ENCODE measurements at places on chromosomes 1 and 21.

GRCh38 chr1:32717503-32717902, 14.9 kb upstream of the SYNC start:
- DNase-seq, result no peak

DNA sequence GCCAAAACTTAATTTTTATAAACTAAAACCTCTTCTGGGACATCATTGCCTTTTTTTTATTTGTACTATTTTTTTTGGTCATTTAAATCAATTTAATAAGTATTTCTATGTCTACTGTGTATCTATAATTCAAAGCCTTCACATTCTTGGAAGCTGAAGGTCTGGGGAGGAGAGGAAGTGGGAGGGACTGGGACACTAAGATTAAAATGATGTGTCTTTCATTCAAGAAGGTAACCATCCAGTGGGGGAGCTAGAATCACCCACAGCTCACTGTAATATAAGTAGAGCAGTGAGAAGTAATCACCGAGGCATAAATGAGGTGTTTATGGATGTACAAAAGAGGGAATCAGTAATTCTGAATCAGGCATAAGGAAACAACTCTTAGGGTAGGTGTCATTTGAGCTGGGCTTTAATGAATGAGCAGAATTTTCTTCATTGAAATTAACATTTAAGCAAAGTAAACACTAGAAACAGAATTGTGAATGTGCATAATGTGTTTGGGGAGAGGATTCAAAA, 52.8 kb downstream of the PTGER3 start:
- no peak for DNase-seq

GRCh38 chr1:171313319-171313834, 606 bp upstream of the FMO4 start:
- no peak for DNase-seq

DNA sequence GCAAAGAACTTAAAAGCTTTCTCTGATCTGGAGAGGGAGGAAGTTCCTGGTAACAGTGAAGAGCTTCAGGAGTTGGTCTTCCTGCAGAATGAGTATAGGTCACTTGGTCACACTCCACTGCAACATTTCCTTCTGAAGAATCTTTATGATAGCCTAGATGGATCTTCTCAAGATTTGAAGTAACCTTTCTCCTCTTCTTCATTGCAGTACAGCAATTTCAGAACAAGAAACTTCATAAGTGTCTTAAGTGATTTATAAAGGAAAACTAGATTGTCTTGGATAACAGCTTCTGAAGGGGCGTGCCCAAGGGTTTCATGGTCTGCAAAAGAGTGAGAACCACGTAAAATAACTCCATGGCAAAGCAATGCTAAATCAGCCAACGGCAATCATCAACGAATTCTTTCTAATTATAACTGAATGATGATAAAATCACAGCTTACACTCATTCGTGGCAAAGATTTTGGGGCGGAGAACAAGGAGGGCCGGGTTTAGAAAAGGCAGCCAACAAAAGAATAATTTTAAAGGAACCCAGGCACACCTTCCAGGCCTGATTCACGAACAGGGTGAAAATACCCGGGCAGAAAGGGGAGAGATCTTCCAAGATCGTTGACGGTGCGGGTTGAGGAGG, 53.9 kb upstream of the ASPM start:
- no peak for DNase-seq

DNA sequence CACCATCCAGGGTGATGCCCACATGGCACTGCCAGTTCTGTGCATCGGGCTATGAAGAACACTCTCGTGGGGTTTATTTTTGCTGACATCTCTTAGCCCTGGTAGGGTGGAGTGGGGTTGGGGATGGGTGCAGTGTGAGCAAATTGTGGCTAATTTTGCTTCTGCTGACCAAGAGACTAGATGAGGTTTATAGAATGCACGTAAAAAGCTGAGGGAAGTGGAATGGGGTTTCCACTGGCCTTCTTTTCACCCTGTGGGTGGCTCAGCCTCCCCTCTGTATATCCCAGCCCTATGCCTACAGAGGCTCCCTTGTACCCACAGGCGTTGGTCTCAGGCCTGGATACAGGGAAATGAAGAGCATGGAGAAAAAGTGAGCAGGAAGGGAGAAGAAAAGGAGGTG, 44.1 kb upstream of the RAB4A start:
- no peak for DNase-seq

DNA sequence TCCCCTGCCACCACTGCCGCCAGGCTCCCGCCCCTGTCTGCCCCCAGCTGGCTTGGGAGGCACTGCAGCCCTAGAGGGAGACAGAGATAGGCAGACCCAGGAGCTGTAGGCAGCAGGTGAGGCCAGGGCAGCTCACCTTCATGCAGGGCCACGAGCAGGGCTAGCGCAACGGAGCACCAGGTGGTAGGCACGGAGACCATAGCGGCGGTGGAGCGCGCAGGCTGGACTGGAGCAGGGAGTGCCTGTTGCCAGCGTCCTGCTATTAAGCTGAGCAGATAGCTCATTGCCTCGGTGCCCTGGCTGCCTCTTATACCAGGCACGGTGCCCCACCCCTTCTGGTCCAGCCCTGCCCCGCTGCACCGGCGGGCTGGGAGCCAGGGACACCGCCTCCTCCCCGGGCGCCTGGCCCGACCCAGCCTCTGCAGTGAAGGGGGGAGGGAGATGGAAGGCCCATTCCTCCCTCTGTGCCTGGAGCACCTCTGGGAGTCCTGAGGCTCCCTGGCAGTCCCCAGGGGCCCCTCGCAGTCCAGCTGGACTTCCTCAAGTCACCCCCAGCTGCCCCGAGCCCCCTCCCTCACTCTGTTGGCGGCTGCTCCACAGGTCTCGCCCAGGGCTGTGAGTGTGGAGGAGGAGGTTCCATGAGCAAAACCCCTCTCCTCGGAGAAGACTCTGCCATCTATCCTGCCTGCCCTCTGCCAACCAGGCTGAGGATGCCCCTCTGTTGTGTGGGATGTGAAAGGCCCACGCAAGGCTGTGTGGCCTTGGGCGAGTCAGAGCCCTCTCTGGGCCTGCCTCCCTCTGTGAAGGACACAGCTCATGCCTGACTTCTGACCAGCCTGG, at the start of gene EDN2:
Gene EDN2 (minus strand): TSS at position 282 of the 840 bp plus-strand sequence. CDS start 82 bp downstream, at position 200.
- no peak for DNase-seq

GRCh38 chr1:174690266-174690665, 242.5 kb downstream of the GPR52 start:
- DNase-seq, result no peak

DNA sequence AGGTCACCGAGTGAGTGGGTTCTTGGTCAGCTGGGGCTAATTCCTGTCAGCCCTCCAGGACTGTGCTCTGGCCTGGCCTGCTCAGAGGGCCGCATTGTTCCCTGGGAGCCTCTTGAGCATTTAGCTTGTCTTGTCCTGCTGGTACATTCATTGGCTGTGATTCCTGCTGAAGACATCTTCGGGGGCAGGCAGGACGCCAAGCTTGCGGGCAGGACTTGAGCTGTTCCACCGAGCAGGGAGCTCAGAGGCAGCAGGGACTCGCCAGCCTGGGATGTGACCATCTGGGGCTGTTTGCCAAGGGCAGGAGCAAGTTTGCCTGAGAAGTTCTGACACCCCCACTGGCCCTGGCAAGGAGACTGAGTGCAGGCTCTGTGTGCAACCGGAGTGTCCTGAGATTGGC, 7.0 kb upstream of the SLC26A9 start:
- no peak for DNase-seq

GRCh38 chr21:44514746-44515358, 25.1 kb downstream of the KRTAP10-1 start:
- no peak for DNase-seq

DNA sequence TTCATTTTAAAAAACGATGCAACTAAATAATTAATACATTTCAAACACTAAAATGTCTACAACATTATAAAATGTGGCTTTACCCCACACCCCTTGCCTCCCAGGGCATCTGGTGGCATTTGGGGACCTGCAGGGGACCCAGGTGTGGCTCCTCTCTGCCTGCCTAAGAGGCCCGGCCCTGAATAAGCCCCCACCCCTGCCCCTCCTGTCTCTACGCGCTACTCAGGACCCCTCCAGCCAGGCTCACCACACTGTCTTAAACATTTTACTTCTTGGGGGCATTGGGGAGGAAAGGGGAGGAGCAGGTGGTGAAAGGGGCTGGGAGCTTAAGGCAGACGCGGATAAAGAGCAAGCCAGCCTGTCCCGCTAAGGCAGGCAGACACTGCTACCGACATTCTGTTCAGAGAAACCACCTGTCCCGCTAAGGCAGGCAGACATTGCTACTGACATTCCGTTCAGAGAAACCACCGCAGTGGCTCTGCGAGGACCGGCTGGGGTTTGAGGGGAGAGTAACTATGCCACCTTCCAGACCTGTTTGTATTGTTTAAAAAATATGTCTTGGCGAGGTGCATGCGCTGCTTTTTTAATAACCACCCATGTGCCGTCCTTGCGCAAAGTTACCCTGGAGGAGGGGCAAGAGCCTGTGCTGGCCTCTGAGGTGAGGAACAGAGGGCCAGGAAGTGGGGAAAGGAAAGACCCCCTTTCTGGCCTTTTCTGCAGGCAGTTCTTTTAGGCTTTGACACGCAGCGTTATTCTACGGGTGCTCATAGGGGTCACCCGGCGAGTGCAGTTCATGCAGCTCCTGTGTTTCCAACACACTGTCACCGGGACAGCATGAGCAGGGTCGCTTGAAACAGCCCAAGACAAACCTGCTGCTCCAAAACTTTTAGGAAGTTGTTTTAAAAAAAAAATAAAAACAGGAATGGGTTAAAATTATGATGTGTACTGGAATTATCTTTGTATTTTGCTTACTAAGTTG, 51.3 kb upstream of the RIPK4 start:
- DNase-seq, result no peak

DNA sequence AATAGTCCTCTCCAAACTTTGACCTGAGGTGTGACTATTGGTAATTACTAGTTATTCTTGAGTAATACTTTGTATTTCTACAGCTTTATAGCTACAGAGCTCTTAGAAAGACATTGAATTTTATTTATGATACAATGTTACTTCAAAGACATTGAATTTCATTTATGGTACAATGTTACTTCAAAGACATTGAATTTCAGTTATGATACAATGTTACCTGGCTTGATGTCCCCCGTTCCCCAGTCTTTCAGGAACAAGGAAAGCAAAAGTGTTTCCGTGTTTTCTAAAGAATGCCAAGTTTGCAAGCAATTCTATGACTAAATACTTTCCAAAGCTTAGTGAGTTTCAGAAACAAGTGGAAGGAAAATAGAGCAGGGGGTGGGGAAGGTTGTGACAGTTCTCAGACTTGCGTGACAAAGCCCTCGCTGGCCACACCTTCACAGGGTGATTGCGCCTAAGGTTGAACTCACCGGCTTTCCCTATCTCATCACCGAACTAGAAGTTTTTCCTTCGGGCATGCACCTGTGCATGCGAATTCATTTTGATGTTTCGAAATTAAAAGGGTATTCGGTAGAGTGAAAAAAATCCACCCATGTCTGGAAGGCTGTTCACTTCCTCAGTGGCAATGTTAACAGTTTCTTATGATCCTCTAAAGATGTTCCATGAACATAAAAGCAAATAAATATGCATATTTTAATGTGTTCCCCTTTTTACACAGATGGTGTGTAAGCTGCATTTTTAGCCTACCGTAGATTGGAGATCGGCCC, 909 bp upstream of the PAXBP1 start:
- peak; percentile 27 for DNase-seq

- DNase-seq, result no peak
These were observed 14.8 kb downstream of the CD2 start for GRCh38 chr1:116769104-116769452.

- no peak for DNase-seq
These were observed 16.9 kb downstream of the MTARC1 start for GRCh38 chr1:220803401-220804201.

- no peak for DNase-seq
These were observed 165.3 kb downstream of the GRIK3 start for GRCh38 chr1:36869054-36869453.

- no peak for DNase-seq
These were observed 25.2 kb downstream of the COL6A1 start for GRCh38 chr21:46006547-46007491.

DNA sequence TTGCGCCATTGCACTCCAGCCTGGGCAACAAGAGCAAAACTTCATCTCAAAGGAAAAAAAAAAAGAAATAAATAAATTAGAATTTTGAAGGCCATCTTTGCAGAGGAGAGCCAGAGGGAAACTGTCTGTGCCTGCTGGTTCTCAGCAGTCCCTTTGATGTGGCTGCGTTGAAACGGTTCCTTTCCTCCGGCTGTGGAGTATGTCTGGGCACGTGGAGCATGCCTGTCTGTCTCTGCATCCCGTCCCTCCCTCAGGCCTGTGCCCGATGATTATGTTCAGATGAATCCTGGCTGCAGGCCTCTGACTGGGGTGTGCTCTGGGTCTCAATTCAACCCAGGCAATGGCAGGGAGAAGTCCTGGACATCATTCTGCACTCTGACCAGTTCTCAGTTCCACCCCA, 33.4 kb downstream of the KIAA1614 start:
- DNase-seq, result no peak

- DNase-seq, result no peak
These were observed 741.1 kb upstream of the B3GALT2 start for GRCh38 chr1:193927550-193927949.
